ENCODE measurements at places on chromosomes 11 and 22.

- no peak for DNase-seq
These were observed 82.3 kb downstream of the TRMU start for GRCh38 chr22:46417769-46418168.

DNA sequence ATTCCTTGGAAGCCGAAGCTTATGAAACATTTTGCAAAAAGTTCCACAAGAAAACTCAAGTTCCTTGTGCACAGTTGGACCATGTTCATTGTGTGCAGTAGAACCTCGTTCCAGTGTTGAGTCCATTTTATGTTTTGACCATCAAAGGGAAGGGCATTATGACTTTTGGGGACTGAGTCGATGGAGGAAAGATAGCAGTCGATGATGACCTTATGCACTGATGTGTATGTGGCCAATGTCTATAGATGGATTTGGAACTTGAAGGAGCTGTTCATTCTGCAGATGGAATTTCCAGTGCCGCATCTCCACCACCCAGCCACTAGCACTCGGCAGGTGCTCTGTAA, 71.5 kb upstream of the IGLL5 start:
- no peak for DNase-seq

GRCh38 chr11:60871378-60872061, 4.2 kb downstream of the ZP1 start:
- DNase-seq, result no peak

- DNase-seq, result no peak
These were observed 17.0 kb downstream of the HMGXB4 start for GRCh38 chr22:35274154-35274871.

- DNase-seq, result no peak
These were observed 206.2 kb upstream of the LRRC4C start for GRCh38 chr11:41665441-41666360.

- DNase-seq, result no peak
These were observed 3.9 kb upstream of the VSIG10L2 start for GRCh38 chr11:125941619-125942611.

- peak; percentile 56 for DNase-seq
These were observed 1.1 kb downstream of the RRM1 start for GRCh38 chr11:4095509-4096230.
